SW480 (cell line): ENCODE measurements at places on chromosomes 4 and X.

- no peak for DNase-seq
These were observed 51.8 kb upstream of the TRAM1L1 start for GRCh38 chr4:117137145-117137544.

GRCh38 chr4:12881945-12882584, 602.1 kb downstream of the RAB28 start:
- DNase-seq, result no peak

- no peak for DNase-seq
These were observed 116.7 kb downstream of the NYX start for GRCh38 chrX:41563876-41564275.

DNA sequence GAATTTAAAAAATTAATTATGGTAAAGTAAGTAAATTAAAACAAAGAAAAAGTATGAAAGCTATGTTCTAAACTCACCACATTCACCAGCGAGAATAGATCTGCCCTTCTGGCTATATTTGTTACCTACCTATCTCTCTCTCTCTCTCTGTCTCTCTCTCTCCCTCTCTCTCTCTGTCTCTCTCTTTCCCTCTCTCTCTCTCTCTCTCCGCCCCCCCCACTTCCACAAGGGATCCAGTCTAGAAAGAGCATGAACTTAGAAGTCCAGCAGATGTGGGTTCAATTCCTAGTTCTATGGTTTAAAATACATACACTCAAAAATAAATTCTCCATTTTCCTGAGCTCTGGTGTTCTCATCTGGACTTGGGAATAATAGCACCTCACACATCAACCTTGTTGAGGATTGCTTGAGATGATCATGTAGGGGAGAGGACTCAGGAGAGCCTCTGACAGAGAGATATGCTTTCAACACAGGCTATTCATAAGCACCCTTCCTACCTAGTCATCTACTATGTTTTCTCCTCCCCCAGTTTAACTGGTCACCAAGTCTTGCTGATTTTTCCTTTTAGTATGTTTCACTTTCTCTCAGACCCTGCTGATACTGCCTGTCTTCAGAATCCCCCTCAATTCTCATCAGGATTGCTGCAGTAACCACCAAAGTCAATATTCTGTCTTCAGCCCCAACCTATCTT, 64.7 kb downstream of the SLC7A11 start:
- DNase-seq, result no peak
